ENCODE measurements at places on chromosomes 12 and 14. TPM values are rescaled to one million over a fixed set of nuclear protein-coding genes. Genes with fewer than 3 reads are reported as not detected.

Gene SLC7A7
- 11.5 TPM for total RNA-seq

Gene LRRC74A
- not detected for total RNA-seq

Gene ARG2
- total RNA-seq: 2.7 TPM

Gene SEL1L
- total RNA-seq: 28.0 TPM

Gene TSPAN11
- 0.11 TPM for total RNA-seq

Gene JPH4
- total RNA-seq: not detected

Gene SOAT2
- total RNA-seq: 0.24 TPM

Measured in A549 treated with CpdA at 1 μM for 4 hours (cell line).